ENCODE measurements at places on chromosomes 3 and 15.
A peak's percentile ranks its signal among the peaks of the same experiment; 100 is the strongest.

DNA sequence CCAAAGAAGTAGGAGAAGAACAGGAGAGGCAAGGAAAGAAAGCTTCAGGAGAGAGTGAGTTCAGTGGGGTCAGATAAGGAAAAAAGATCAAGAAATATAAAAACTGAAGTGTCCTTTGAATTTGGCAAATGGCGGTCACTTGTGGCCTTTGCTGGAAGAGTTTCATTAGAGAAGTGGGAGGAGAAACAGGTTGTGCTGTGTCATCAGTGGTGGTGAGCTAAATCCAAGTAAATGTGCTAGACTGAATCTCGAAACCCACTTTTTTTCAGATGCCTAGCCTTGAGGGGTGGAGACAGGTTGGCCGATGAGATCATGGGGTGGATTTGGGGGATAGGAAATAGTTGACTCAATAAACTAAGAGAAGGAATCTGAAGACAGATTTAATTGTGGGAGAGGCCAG lies 43.7 kb downstream of the CHRD start:
- DNase-seq: peak; percentile 30

GRCh38 chr3:2950159-2950558 lies 160.0 kb downstream of the IL5RA start:
- DNase-seq: no peak

DNA sequence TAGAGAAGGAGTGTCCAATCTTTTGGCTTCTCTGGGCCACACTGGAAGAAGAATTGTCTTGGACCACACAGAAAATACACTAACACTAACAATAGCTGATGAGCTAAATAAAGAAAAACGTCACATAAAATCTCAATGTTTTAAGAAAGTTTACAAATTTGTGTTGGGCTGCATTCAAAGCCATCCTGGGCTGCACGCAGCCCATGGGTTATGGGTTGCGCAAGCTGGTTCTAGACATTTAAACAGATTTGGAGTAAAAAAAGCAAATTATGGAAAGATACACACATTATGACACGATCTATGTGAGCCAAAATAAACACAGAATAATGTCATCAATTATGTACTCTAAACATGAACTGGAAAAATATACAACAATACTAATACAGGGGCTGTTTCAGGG lies 703.3 kb upstream of the LMCD1 start:
- no peak for DNase-seq

GRCh38 chr3:141544697-141545096 lies 57.9 kb downstream of the RASA2 start:
- DNase-seq: peak; percentile 16

DNA sequence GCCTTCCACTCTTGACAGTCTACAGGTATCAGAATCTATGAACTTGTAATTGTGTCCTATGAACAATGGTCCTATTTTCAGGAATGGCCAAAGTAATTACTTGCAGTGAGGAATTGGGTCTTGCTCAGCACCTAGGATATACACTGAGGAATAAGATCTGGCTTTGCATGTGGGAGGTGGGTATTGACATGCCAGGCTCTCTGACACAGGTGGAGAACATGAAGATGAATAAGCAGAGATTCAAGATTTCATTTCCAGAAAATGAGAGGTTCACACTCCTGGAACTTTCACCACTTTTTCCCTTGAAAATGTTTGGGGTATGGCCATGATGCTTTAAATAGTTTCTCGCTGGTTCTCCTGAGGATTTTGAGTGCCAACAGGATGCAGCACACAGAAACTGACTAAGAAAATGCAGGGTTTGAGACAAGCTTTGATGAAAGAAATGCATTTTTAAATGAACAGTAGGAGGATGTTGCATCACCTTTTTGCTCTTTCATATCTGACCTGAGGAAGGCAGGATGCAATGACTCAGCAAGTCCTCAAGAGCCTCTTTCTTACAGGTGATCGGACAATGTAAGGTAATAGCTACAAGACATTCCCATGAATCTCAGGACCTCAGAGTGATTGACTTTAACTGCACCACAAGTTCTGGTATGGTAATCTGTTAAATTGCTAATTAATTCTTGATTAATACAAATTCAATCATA lies 3.7 kb downstream of the HRG start:
- DNase-seq: no peak

- no peak for DNase-seq
Measured at GRCh38 chr3:170614214-170614966, 28.5 kb upstream of the SLC7A14 start.

GRCh38 chr3:181265750-181266333 lies 276.3 kb upstream of the DNAJC19 start:
- no peak for DNase-seq

DNA sequence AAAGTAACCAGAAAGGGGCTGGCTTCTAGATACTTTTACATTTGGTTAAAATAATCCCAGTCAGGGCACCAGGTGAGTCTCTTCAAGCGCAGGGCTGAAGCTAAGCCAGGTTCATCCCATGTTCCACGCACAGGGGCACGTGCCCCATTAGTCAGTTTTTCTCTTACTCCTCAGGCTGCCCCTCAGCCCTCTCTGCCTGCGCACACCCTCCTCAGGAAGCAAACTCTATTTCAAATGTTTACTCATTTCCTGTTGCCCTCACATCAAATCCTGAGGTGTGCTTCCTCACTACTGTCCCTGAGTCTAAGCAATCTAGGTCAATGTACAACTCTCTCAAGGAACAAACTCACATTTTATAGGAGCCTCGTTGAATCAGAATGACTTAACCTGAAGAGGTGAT lies 48.5 kb downstream of the THBS1 start:
- no peak for DNase-seq

DNA sequence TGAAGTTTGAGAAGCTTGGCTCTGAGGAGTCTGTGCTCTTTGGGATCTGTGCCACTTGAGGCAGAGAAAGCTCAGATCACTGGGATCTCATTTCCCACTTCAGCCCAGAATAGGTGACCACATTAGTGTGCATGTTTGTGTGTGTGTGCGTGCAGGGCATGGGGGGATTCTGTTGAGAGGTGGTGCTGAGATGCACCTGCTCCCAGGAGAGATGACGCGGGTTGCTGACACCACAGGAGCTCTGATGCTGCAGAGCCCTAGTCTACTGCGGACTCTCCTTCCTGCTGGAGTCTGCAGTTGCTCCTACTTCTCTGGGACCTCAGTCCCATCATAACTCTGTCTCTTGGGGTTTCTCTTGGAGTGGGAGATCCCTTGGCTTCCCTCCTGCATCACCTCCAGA lies 14.7 kb upstream of the CTXND1 start:
- DNase-seq: no peak

- peak; percentile 38 for DNase-seq
Measured at GRCh38 chr15:51621155-51621765, 1.3 kb downstream of the DMXL2 start.

GRCh38 chr15:58515807-58516206 lies 84.0 kb downstream of the LIPC start:
- peak; percentile 75 for DNase-seq

- DNase-seq: no peak
Measured at GRCh38 chr15:81910355-81911021, 135.3 kb downstream of the MEX3B start.

DNA sequence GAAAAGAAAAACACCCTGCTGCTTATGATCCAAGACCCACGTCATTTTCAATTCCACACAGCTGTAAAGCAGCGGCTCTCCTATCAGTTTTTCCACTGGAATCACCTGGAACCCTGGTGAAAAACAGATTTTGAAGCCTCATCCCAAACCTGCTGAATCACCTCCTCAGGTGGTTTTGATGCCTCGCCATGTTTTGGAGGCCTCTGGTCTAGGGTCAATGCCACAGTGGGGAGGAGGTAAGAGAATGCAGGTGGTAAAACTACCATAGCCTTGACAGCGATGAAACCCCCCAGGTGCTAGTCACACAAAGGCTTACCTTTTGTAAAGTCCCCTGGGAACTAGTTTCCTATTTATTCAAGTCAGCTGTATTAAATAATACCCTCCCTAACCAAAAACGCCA lies 24.8 kb downstream of the MYO1E start:
- DNase-seq: no peak

GRCh38 chr15:48603922-48604321 lies 41.6 kb downstream of the FBN1 start:
- DNase-seq: no peak

DNA sequence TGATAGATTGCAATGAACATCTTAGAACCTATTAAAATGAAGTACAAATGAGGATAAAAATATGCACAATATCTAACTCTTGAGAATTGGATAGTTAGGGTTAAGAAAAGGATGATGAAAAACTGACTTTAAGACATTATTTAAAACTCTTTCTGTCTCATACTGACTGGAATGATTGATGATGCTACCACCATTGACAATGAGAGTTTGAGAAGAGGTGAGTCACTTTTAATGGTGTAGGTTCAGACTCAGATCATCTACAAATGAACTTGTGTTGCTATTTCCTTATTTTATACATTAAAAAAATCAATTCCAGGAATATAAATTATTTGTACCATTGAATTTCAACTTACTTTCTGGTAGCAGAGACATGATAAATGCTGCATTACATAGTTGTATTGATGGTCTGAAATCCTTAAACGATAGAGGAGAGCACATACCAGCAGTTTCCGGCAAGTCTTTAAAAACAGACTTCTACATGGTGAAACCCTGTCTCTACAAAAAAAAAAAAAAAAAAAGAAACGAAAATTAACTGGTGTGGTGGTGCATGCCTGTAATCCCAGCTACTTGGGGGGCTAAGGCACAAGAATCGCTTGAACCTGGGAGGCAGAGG lies 409.0 kb downstream of the OTOL1 start:
- no peak for DNase-seq

GRCh38 chr3:134332344-134332743 lies 41.9 kb downstream of the AMOTL2 start:
- DNase-seq: no peak

DNA sequence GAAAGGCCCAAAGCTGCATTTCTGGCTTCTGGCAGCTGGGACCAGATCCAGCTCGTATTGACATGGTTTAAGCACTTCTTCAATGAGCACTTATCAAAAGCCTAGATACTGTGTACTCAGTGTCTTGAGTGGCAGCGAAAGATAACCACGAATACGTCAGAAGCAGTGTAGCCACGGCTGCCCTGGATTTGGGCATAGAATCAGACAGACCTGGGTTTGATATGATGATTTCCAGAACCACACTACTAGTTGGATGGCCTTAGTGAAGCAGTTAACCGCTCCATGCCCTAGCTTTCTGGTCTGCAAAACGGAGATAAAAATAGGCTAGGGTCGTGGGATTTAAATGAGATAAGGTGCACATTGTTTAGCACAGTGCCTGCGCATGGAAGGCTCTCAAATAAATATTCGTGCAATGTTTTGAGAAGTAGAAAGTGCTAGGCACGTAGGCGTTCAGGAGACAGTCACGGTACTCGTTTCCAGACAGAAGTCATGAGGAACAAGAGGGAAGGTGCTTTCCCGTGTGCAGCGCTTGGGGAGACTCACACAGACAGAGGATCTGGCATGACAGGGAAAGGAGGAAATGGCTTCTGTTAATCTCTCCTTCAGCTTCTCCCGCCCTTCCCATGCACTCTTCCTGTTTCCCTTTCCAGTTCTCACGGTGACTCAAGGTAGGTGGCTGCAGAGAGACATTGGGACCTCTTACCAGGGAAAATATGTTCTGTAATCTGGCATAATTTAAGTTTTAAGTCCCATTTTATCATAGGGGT lies 70.3 kb downstream of the CCNL1 start:
- peak; percentile 95 for DNase-seq

- no peak for DNase-seq
Measured at GRCh38 chr3:24541935-24542334, 47.3 kb upstream of the THRB start.

Data from inflammatory macrophage (primary cell).